ENCODE measurements at places on chromosomes 11 and 22. TPM values are rescaled to one million over a fixed set of nuclear protein-coding genes. Genes with fewer than 3 reads are reported as not detected.

The DLG2 gene
- total RNA-seq, result 2.1 TPM

The OR4D10 gene
- not detected for total RNA-seq

The CCDC73 gene
- total RNA-seq, result under 0.01 TPM

The ALG12 gene
- total RNA-seq, result 21.3 TPM

The MYBPC3 gene
- not detected for total RNA-seq

The PTGDR2 gene
- total RNA-seq, result 0.26 TPM

The VPREB3 gene
- total RNA-seq, result not detected

The FOXRED1 gene
- 8.7 TPM for total RNA-seq

The LRP4 gene
- total RNA-seq, result 1.3 TPM

The PHF21B gene
- total RNA-seq, result 0.17 TPM

The FXYD2 gene
- total RNA-seq, result 0.33 TPM

The GAS2 gene
- total RNA-seq, result 0.77 TPM

The CDC42EP1 gene
- 11.8 TPM for total RNA-seq

The BBOX1 gene
- total RNA-seq, result not detected

The ZNF214 gene
- 9.9 TPM for total RNA-seq

The RASL10A gene
- not detected for total RNA-seq

The NAALAD2 gene
- 0.77 TPM for total RNA-seq

The DEFB131B gene
- total RNA-seq, result not detected

The GAL gene
- total RNA-seq, result 5.4 TPM

The C11orf16 gene
- total RNA-seq, result not detected

The MOGAT2 gene
- total RNA-seq, result not detected

The DPAGT1 gene
- 14.6 TPM for total RNA-seq

The MAPK8IP1 gene
- total RNA-seq, result 7.4 TPM

The OR8D4 gene
- not detected for total RNA-seq

The RCOR2 gene
- 5.6 TPM for total RNA-seq

The C11orf86 gene
- not detected for total RNA-seq

The RAB6A gene
- total RNA-seq, result 103 TPM

The SAA2 gene
- total RNA-seq, result not detected

The OR8D1 gene
- not detected for total RNA-seq

The OR52N4 gene
- total RNA-seq, result not detected

The MS4A3 gene
- not detected for total RNA-seq

The PNPLA5 gene
- under 0.01 TPM for total RNA-seq

The ANO9 gene
- not detected for total RNA-seq

The ANO3 gene
- total RNA-seq, result 5.1 TPM

The DERL3 gene
- 0.50 TPM for total RNA-seq

The NCF4 gene
- not detected for total RNA-seq

The H19 gene
- 55.0 TPM for total RNA-seq

The OSM gene
- not detected for total RNA-seq

The TEX12 gene
- 0.17 TPM for total RNA-seq

The MAP6 gene
- 0.17 TPM for total RNA-seq

The GAL3ST1 gene
- total RNA-seq, result 0.17 TPM

The TRIM49 gene
- total RNA-seq, result not detected

The CHRNA10 gene
- total RNA-seq, result 0.50 TPM

The SLC22A9 gene
- not detected for total RNA-seq

The CAPN5 gene
- total RNA-seq, result 12.3 TPM

The TUB gene
- total RNA-seq, result 9.6 TPM

The C1QTNF5 gene
- 32.0 TPM for total RNA-seq

The SLC22A8 gene
- total RNA-seq, result not detected

The C11orf21 gene
- not detected for total RNA-seq

Measured in fibroblast of lung (primary cell).